NCI-H2171 treated with DMSO at 0.1 percent for 48 hours (cell line): ENCODE measurements at places on chromosomes 5 and 9.

DNA sequence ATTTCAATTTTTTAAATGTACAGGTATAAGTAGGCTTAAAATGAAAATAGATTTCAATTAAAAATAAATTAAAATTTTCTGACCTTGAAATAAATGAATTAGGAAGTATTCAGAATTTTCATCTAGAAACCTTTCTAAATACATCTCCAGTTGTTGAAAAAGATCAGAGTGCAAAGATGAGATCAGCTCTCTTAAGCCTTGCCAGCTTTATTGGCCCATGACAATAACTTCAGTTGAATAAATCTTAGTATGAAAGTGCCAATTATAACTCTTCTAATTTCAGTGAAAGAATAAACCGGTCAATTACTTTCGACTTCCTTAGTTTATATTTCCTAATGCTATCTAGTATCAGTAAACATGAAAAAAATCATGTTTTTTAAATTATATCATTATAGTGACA, 117.4 kb downstream of the FBXL17 start:
- DNase-seq = no peak

DNA sequence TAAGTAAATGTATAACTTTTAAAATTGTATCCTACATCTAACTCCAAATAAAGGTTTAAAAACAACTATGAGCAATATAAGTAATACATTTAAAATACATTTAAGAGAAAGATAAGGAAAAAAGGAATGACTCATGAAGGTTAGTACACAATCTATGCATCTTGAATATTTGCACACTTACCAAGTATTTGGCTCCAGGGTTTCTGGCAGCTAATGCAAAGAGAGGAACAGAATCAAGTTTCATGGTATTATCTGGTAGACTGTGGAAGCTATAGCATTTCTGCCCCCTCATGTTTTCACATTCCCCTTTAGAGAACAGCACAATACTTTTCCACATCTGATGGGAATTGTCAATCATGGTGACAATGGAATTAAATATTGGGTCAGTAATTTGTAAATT, 132.1 kb downstream of the COX7C start:
- no peak for DNase-seq

DNA sequence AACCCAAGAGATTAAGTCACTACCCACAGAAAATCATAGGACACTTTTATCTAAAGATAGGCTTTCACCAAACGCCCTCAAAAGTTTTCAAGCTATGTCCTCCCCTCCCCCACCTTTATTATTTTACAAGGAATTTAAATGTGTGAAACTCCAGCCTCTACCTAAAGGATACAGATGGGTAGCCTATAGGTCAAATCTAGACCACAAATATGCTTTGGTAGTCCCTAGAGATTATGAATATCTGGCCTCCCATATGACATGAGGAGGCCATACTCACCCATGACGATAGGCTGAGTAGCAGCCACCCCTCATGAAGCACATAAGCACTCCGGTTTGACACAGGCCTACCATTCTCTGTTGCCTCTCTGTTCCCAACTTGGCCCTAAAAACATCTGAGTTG, 11.9 kb downstream of the SIL1 start:
- no peak for DNase-seq

GRCh38 chr9:77384406-77384805, 207.1 kb downstream of the VPS13A start:
- DNase-seq = no peak

- peak; percentile 23 for DNase-seq
These were observed at the start of gene SERINC5 for GRCh38 chr5:80255811-80256712. SERINC5 (minus strand) TSS chr5:80256048; CDS start chr5:80255922, 126 bp downstream.

GRCh38 chr9:16179566-16179965, 626.7 kb downstream of the CCDC171 start:
- peak; percentile 73 for DNase-seq

GRCh38 chr9:93161786-93162562, 22.0 kb upstream of the WNK2 start:
- DNase-seq = no peak
